ENCODE measurements at places on chromosomes 11 and 22.

DNA sequence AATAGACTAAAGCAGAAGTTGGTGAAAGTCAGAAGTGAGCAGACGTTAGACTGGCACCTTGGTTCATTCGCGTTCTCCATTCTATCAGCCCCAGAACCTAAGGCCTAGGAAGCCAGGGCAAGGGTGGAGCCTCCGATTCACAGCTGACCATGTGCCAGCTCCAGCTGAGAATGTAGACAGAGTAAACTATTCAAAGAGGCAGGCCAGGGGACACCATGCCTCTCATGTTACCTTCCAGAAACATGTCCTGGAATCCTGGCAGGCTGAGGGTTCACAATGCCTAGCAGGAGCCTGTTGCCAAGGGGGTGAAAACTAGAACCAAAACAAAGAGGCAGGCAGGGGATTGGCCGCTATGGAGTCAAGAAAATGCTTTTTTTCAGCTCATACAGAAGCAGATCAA lies 224.4 kb upstream of the POU2AF2 start:
- no peak for DNase-seq

- DNase-seq = no peak
These were observed 12.1 kb upstream of the EIF3D start for GRCh38 chr22:36540867-36541642.

DNA sequence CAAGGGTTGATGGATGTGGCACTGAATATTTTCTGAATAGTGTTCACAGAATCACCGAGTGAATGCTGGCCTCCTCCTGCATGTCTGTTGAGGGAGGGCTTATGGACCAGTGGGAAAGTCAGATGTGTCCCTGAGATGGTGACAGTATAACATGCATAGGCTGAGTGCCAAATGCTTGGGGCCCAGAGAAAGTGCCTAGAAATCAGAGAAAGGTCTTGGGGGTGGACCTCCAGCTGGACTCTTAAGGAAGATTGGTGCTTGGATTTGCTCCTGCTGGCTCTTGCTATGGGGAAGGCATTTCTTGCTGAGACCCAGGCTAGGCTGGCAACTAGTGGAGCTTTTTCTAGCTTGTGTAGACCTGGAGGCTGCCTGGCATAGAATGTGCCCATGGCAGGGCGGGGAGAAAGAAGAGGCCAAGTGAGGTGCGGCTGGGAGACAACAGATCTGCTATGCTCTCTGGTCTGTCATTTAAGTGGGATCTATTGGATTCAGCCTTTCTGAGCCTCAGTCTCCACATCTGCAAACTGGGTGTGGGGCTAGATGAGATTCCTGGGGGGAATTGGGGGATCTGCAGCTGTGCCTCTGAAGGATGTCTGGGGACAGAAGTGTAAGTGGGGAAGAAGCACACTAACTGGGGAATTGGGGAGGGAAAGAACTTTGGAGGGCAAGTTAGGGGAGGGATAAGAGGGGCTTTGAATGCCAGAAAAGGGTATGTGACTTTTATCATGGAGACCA lies 27.4 kb downstream of the ZNRF3 start:
- no peak for DNase-seq

GRCh38 chr11:120112174-120112796 lies 25.6 kb downstream of the TRIM29 start:
- no peak for DNase-seq

DNA sequence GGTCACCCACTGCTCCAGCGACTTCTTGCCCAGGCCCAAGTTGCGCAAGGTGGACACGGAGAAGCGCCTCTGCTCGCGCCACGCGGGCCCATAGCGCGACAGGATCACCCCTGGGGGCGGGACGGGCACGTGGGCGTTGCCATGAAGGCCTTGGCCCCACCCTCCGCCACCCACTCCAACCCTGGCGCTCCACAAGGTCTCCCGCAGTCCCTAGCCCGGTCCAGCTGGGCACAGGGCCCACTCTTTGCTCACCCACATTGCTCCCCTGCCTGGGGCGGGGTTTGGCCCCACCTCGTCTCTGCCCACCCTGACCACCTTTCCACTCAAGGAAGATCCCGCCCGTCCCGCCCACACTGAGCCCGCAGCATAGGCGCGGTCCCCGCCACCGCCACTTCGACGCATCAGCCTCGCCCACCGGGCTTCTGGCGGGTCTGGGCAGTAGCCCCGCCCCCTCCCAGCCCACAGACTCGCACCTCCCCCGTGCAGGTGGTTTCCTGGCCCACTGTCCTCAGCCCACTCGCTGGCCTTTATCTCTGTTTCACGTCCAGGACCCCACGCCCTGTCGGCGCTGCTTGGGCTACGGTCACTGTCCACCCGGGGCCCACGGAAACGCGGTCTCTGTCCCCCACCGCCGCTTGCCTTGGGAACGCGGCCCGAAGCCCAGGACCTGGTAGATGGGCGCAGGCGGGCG lies 12.3 kb upstream of the CYP2D6 start:
- DNase-seq = no peak

- DNase-seq = no peak
These were observed 12.3 kb downstream of the PAX6 start for GRCh38 chr11:31798554-31799434.

- DNase-seq = no peak
These were observed 7.6 kb downstream of the RNH1 start for GRCh38 chr11:499201-500076.

DNA sequence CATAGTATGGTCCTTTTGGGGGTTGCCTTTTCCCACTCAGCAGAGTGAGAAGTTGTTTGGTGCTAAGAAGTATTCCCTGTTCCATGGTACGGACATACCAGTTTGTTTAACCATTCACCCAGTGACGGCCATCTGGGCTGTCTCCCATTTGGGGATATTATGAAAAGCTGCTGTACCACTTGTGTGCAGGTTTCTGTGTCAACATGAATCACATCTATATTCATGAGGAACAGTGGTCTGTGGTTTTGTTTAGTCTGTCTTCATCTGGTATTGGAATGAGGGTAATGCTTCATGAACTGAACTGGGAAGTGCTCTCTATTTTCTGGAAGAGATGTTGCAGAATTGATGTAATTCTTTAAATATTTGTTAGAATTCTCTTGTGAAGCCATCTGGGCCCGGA lies 89.5 kb downstream of the TRMU start:
- DNase-seq = no peak

DNA sequence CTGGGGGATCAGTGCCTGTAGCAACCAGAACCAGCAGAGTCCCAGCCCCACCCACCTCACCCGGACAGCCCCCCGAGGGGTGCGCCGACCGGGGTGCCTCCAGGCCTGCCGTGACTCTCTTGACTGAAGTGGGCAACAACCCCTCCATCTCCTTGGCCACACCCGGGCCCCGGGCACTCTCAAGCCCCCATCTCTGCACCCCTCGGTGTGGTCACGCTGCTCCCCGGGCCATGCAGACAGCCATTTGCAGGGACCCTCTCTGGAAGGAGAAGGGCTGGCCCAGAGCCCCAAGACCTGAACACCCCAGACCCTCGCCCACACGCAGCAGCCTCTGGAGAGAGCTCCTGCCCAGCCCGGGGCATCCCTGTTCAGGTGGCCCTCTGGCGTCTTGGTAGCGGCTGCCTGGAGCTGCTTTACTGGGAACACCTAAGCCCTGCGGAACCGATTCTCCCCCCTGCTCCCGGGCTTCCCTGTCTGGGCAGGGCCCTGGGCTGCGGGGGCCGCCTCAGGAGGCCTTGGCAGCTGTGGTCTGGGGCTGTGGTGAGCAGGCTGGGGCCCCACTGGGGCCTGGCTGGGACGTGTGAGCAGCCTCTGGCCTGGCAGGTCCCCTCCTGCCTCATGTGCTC lies 84.9 kb downstream of the WNT7B start:
- DNase-seq = no peak

GRCh38 chr11:17544181-17544622 lies at the start of gene USH1C:
USH1C (minus strand) TSS chr11:17544416; CDS start chr11:17544307, 109 bp downstream.
- DNase-seq = peak; percentile 24

DNA sequence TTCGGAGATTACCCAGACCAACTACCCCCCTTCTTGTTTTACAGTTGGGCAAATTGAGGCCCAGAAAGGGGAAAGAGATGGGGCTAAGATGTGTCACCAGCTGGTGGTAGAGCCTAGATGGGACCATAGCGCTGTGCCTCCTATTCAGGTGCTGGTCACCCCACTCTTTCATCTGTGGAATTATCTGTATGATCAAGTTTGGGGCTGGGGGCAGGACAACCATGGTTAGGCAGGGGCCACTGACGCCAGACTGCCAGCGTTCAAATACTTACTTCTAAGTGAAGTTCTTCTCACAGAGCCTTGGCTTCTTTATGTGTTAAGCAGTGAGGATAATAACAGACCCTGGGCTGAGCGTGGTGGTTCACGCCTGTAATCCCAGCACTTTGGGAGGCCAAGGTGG lies 55.9 kb downstream of the IGLL1 start:
- DNase-seq = no peak

GRCh38 chr22:28402539-28402938 lies 277.1 kb downstream of the TTC28 start:
- no peak for DNase-seq

Measured in activated CD4-positive, alpha-beta memory T cell treated with anti-CD3 and anti-CD28 coated beads, Interleukin-2, amount 10 ng/mL, durations not matched to agents 7 days and 5 days (primary cell).